CD4-positive, alpha-beta memory T cell (primary cell): ENCODE measurements at places on chromosomes 5 and 9. TPM values are rescaled to one million over a fixed set of nuclear protein-coding genes. Genes with fewer than 3 reads are reported as not detected.

GRCh38 chr5:102638316-102638715 lies 116.8 kb upstream of the PAM start:
- no peak for DNase-seq

GRCh38 chr5:159083548-159084452 lies 15.9 kb downstream of the EBF1 start:
- no peak for DNase-seq

GRCh38 chr5:81965524-81965923 lies 6.3 kb upstream of the ATG10 start:
- no peak for DNase-seq

DNA sequence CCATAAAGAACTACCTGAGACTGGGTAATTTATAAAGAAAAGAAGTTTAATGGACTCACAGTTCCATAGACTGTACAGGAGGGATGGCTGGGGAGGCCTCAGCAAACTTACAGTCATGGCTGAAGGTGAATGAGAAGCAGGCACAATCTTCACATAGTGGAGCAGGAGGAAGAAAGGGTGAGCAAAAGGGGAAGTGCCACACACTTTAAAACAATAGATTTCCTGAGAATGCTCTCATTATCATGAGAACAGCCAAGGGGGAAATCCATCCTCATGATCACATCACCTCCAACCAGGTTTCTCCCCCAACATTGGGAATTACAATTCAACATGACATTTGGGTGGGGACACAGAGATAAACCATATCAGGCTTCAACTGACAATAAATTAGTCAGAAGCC lies 664.9 kb downstream of the TAF11L14 start:
- DNase-seq, result no peak

GRCh38 chr9:26292943-26293342 lies 599.7 kb downstream of the CAAP1 start:
- no peak for DNase-seq

GRCh38 chr9:19155106-19155935 lies 28.0 kb upstream of the PLIN2 start:
- DNase-seq, result no peak

DNA sequence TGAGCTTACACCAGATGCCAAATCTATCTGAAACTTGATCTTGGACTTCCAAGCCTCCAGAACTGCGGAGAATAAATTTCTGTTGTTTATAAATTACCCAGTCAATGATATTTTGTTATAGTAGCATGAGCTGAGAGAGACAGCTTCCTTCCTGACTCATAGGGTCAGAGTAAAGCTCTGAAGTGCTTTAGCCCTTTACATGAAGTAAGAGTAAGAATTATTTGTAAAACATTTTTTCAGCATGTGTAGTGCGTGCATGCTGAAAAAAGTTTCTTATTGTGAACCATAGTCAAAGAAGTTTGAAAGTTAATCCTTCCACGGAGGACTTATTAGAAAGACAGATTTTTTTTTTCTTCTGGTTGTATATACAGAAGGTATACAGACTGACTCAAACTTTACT lies 172.4 kb downstream of the DMRT2 start:
- no peak for DNase-seq

GRCh38 chr5:62982348-62982747 lies 403.7 kb downstream of the LRRC70 start:
- DNase-seq, result no peak

- no peak for DNase-seq
Observed at GRCh38 chr9:114588210-114588609, 641 bp downstream of the ATP6V1G1 start.

Gene NUDT12
- 2.8 TPM for total RNA-seq

Gene PAIP2
- 109 TPM for total RNA-seq

Gene IL11RA
- 204 TPM for total RNA-seq

Gene IL3
- total RNA-seq, result not detected
